CD4-positive, alpha-beta memory T cell (primary cell): ENCODE measurements at places on chromosomes 13 and 19.
A peak's percentile ranks its signal among the peaks of the same experiment; 100 is the strongest.

- DNase-seq: no peak
These were observed 53.7 kb downstream of the PEPD start for GRCh38 chr19:33467851-33468250.

DNA sequence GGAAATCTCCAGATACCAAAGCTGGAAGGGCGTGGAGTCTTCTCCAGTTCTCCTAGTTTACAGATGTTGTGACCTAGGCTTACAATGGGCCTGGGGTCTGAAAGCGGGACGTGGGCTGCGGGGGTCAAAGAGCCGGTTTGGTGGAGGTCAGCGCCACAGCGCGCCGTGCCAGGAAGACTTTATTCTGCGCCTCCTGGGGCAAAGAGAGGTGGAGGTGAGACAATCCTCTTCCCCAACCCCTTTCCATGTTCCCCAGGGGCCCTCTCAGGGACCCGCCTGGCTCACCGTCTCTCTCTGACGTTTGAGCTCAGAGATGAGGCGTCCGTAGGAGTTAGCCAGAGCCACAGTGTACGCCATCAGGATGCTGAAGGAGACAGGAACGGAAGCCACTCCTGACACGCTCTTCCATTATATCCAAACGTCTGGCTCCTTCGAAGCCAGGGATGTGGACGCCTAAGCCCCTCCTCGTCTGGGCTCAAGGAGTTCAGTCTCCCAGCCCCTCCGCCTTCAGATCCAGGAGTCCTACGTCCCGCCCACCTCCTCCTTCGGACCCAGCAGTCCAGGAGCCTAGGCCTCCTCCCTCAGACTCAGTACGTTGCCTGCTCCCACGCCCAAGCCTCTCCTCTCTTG, 776 bp upstream of the LENG1 start:
- DNase-seq: no peak

- DNase-seq: no peak
These were observed 3.7 kb downstream of the ZNF136 start for GRCh38 chr19:12166626-12167025.

DNA sequence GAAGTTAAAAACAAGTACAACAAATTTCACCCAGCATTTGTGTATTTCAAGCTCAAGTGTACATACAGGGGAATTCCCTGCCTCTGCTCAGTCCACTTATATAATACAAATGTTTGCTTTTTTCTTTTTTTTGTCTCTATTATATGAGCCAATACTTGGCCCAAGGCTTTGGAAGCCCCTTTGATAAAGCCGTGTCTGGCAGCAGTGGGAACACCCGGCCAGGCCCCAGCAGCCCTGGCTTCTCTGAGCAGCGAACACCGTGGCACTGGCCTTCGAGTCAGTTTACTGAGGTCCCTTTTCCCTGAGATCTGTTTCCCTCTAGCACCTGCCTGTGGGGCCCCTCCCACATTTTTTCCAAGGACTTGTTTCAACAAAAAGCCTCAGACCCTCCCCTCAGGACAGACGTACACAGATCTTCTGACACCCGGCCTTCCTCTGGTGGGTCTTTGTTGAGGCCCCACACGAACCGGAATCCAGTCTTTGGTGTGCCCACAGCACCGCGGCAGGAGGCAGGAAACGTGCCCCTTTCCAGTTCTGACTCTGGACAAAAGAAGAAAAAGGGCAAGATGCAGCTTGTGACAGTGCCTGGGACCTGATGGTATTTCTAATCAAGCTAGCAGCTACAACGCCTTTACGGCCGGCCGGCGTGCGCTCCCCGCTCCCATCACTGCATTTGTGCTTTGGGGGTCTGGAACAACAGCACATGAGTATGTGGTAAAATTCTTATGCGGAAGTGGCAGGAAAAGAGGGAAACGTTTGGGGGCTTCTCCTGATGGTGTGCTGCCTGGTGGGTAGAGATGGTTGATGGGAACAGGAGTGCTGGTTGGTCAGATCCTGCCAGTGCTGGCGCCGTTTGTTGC, 13.8 kb downstream of the SIPA1L3 start:
- DNase-seq: no peak

- DNase-seq: no peak
These were observed 5.0 kb downstream of the SIGLEC9 start for GRCh38 chr19:51129716-51130115.

GRCh38 chr19:16066611-16067104, 9.6 kb upstream of the TPM4 start:
- DNase-seq: peak; percentile 56

DNA sequence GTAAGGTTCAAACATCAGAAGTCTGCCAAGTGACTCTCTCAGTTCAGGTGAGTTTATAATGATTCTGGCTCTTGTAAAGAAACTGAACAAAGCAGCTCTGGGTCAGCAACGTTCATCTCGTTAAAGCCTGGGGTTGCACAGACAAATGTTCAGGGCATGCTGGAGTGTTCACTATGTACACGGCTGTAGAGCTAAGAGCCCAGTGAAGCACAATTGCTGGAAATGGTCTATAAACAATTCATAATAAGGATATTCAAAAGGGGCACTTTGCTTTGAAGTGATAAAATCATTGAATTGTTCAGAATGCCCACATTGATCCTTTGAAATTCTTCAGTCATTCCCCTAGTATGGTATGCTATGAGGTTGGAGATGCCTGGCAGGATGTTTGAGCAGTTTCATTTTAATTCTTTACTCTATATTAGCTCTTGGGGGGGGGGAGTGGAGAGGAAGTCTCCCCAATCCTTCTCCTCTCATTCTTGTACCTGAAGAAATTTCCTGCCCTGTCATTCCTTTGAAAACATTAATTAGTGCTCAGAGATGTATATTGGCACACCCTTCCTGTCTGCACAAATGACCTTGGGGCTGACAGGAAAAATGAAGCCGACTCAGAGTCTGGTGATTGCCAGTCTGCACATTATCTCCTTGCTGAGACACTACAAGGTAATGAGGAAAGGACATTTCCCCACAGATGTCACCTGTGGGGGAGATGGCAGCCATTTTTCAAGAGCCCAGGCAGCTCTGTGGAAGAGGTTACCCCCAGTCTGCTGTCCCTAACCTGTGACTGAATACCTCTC, 145.5 kb downstream of the DLEU7 start:
- DNase-seq: no peak

DNA sequence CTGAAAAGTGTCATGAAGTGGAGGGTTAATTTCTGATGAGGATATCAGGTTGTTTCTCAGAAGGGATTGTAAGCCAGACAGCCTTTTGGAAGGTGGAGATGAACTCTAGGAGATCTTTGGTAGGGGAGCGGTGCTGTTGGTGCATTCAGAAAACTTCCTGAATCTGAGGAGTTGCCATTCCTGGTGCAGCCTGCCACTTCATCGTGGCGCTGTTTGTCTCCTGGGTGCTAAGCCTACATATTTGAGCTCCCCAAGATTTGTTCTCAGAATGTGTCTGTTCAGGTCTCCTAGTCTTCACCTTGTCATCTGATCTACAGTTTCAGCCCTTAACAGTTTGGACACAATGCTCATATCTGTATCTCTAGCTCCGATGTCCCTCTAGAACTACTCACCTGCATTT, 285.6 kb downstream of the MTUS2 start:
- no peak for DNase-seq

GRCh38 chr13:51025245-51025905, 85.7 kb downstream of the C13orf42 start:
- DNase-seq: no peak

DNA sequence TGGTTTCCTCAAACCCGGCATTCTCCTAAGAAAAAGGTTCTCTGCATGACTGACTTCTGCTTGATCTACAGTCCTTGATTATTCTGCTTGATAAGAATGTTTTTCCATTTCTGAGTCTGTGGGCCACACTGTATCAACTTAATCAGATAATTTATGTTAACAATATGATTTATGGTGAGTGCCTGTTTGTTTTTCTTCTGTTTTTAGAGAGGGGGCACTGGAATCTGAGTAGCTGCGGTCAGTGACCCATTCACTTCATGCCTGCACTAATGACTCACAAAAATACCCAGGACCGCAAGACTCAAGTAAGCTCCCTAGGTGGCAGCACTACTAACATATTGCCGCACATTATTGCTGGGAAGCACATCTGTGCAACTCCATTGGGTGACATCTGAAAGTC, 542.3 kb upstream of the ATXN8OS start:
- DNase-seq: no peak

GRCh38 chr19:50873056-50873455, at the start of gene KLK2:
KLK2 (plus strand) TSS chr19:50873439; CDS start chr19:50873474, 35 bp downstream.
- DNase-seq: no peak

DNA sequence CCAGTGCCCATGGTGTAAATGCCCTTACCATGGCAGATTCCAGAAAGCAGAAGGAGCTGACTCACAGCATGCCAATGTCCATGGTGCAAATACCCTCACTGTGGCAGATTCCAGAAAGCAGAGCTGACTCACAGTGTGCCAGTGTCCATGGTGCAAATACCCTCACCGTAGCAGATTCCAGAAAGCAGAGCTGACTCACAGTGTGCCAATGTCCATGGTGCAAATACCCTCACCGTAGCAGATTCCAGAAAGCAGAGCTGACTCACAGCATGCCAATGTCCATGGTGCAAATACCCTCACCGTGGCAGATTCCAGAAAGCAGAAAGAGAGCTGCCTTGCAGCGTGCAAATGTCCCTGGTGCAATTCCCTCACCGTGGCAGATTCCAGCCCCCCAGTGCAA, 163.8 kb upstream of the SOX1 start:
- no peak for DNase-seq

DNA sequence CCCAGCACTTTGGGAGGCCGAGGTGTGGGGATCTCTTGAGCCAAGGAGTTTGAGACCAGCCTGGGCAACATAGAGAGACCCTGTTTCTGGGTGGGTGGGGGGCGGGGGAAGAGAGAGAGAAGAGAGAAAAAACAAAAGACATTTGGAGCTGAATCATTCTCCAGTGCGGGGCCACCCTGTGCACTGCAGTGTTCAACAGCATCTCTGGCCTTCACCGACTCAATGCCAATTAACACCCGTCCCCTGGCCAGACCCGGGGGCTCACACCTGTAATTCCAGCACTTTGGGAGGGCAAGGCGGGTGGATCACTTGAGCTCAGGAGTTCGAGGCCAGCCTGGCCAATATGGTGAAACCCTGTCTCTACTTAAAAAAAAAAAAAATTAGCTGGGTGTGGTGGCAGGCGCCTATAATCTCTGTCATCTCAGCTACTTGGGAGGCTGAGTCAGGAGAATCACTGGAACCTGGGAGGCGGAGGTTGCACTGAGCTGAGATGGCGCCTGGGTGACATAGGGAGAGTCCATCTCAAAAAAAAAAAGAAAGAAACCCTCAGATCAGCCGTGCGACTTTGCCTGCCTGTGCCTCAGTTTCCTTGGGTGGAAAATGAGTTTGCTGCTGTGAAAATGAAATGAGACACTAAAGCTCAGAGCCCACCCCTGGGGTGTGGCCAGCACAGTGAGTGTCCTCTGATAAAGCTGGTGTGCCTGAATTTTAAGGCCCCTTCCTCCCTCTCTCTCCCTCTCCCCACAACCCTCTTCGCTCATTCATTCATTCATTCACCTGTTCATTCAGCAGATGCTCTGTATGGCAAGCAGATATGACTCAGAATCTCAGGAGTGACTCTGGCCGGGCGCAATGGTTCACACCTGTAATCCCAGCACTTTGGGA, 6.4 kb downstream of the KLF2 start:
- DNase-seq: peak; percentile 51

GRCh38 chr19:29717051-29717450, 2.0 kb upstream of the C19orf12 start:
- no peak for DNase-seq

DNA sequence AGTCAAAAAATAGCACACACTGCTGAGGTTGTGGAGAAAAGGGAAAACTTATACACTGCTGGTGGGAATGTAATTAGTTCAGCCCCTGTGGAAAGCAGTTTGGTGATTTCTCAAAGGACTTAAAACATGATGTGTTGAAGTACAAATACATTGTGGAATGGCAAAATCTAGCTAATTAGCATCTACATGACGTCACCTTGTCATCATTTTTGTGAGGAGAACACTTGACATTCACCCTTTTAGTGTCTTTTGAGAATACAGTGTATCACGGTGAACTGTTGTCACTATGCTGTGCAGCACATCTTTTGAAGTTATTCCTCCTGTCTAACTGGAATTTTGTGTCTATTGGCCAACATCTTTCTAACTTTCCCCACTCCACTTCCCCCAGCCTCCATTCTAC, 5.6 kb downstream of the OR7A10 start:
- no peak for DNase-seq

DNA sequence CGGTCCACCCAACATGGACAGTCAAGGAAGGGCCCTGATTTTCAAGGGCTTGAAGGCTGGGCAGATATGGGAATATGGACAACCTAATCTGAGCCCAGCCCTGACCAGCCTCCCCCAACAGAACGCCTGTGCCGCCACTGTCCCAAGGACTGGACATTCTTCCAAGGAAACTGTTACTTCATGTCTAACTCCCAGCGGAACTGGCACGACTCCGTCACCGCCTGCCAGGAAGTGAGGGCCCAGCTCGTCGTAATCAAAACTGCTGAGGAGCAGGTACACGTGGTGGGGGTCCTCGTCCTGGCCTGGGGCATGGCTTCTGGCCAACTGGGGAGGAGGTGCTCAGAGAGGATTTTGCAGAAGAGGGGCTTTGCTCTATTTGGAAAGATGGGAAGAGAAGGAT, 3.5 kb downstream of the CLEC4M start:
- DNase-seq: no peak

GRCh38 chr19:6056801-6057650, 53.3 kb downstream of the RFX2 start:
- DNase-seq: peak; percentile 25

DNA sequence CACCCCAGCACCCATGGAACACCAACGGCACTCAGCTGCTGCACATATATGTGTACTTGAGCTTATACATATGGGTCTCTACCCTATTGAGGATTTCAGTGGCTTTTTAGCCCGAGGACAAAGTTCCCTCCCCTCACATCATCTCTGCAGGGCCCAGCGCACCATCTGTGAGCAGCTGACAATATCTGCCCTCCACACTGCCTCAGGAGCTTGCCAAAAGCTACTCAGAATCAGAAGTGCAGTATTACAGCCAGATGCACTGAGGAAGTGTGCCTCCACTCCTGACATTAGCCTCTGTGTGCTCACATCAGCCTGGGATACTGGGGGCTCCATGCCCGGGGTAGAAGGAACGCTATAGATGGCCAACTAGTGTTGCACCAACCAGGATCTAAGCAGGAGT, 903.9 kb downstream of the UQCRFS1 start:
- DNase-seq: no peak

DNA sequence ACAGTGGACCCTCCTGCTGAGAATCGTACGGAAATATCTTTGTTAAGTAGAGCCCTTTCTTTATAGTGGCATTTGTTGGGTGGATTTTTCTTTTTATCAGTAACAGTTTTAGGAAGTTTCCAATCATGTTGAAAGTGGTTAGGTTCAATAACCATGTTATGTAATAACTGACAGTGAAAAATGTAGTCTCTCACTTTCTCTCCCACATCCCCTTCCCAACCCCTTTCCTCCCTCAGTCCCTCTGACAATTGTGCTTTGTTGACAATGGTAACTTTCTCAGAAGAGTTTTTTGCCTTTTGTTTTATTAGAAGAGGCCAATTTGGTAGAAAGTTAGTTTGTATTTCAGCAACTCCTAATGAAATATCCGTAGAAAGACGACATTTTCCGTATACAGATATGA, 77.8 kb upstream of the SLAIN1 start:
- no peak for DNase-seq

- no peak for DNase-seq
These were observed 121.1 kb upstream of the TSHZ3 start for GRCh38 chr19:31470229-31470939.
